ENCODE measurements at places on chromosomes 6 and 20.

- no peak for DNase-seq
Observed at GRCh38 chr6:150857945-150858308, 7.6 kb upstream of the MTHFD1L start.

GRCh38 chr6:25202504-25202903 is 76.7 kb upstream of the CARMIL1 start:
- DNase-seq = no peak

- DNase-seq = no peak
Observed at GRCh38 chr6:65566117-65566516, 140.9 kb downstream of the EYS start.

GRCh38 chr20:49562311-49563014 is 5.5 kb downstream of the PTGIS start:
- DNase-seq = no peak

- DNase-seq = no peak
Observed at GRCh38 chr6:125356884-125357283, 55.1 kb upstream of the HDDC2 start.

GRCh38 chr20:50317609-50318008 is 127.0 kb downstream of the CEBPB start:
- DNase-seq = no peak

- no peak for DNase-seq
Observed at GRCh38 chr20:39004508-39004907, 42.4 kb downstream of the DHX35 start.

GRCh38 chr20:15637950-15638754 is 935.1 kb downstream of the KIF16B start:
- no peak for DNase-seq

DNA sequence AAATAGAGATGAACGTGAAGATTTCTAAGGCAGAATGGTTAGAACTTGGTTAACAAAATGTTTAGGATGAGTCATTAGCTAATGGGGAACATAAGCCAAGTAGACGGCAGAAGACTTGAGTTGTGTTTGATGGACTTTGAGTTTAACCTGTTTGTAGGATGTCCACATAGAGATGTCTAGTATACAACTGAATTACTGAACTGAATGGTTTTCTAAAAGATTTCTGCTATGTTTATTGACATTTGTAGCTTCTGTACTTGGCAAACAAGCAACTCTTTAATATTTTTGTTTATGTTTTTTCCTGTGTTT is 54.5 kb upstream of the DYNLRB1 start:
- DNase-seq = no peak

- DNase-seq = no peak
Observed at GRCh38 chr20:24950836-24951525, 1.9 kb downstream of the CST7 start.

- no peak for DNase-seq
Observed at GRCh38 chr20:2780948-2781347, 19.5 kb downstream of the CPXM1 start.
